Bronchial epithelial cell (primary cell): ENCODE measurements at places on chromosomes 12 and 14. TPM values are rescaled to one million over a fixed set of nuclear protein-coding genes. Genes with fewer than 3 reads are reported as not detected.

LRRC10 gene
- total RNA-seq: not detected in 2 replicates

SLC25A47 gene
- total RNA-seq: not detected in 2 replicates

NKX2-1 gene
- 4.1 and 6.6 TPM in 2 replicates for total RNA-seq

SYT1 gene
- total RNA-seq: 0.26 and 0.79 TPM in 2 replicates

ARF3 gene
- total RNA-seq: 30.0 and 38.7 TPM in 2 replicates

TMEM119 gene
- total RNA-seq: 0.79 TPM in 1 of 2 replicates, not detected in the other

ALG10 gene
- total RNA-seq: 2.6 and 6.0 TPM in 2 replicates

ARHGAP5 gene
- 139 and 150 TPM in 2 replicates for total RNA-seq

CMKLR1 gene
- total RNA-seq: not detected in 2 replicates

KRT81 gene
- total RNA-seq: 0.13 and 0.26 TPM in 2 replicates

PTPN6 gene
- 10.9 and 12.4 TPM in 2 replicates for total RNA-seq

SPATS2 gene
- total RNA-seq: 21.3 and 33.4 TPM in 2 replicates

NDUFA9 gene
- total RNA-seq: 31.6 and 36.9 TPM in 2 replicates

KRT83 gene
- total RNA-seq: 0.13 TPM in 1 of 2 replicates, not detected in the other

PCBP2 gene
- total RNA-seq: 128 and 133 TPM in 2 replicates

DNAH10 gene
- under 0.01 and 0.13 TPM in 2 replicates for total RNA-seq

MANSC4 gene
- total RNA-seq: not detected in 2 replicates

IAPP gene
- not detected in 2 replicates for total RNA-seq

C12orf54 gene
- total RNA-seq: 0.53 and 6.7 TPM in 2 replicates

ASCL4 gene
- total RNA-seq: not detected in 2 replicates

RNU4-1 gene
- under 0.01 and 564 TPM in 2 replicates for total RNA-seq

CLEC1B gene
- not detected in 2 replicates for total RNA-seq

RITA1 gene
- total RNA-seq: 14.6 and 17.6 TPM in 2 replicates

GPATCH2L gene
- 59.5 and 64.0 TPM in 2 replicates for total RNA-seq

EML1 gene
- 1.8 and 6.0 TPM in 2 replicates for total RNA-seq

NEUROD4 gene
- not detected in 2 replicates for total RNA-seq

RIMBP2 gene
- not detected in 2 replicates for total RNA-seq

LIN7A gene
- under 0.01 TPM in 1 of 2 replicates, not detected in the other for total RNA-seq

KERA gene
- not detected in 2 replicates for total RNA-seq

DPY19L2 gene
- total RNA-seq: under 0.01 and 0.13 TPM in 2 replicates

TMTC1 gene
- total RNA-seq: 4.5 and 9.1 TPM in 2 replicates

CAPZA3 gene
- 0.13 TPM in 1 of 2 replicates, not detected in the other for total RNA-seq

FIGNL2 gene
- total RNA-seq: not detected in 2 replicates

CLEC1A gene
- total RNA-seq: not detected in 2 replicates

ACOT4 gene
- 0.26 TPM in 2 replicates for total RNA-seq

ATP2A2 gene
- total RNA-seq: 125 and 173 TPM in 2 replicates

KRT78 gene
- total RNA-seq: 5.3 and 17.0 TPM in 2 replicates

OTUB2 gene
- 1.3 and 2.6 TPM in 2 replicates for total RNA-seq

C3AR1 gene
- total RNA-seq: not detected in 2 replicates

SLC35F4 gene
- not detected in 2 replicates for total RNA-seq

SLC5A8 gene
- under 0.01 TPM in 1 of 2 replicates, not detected in the other for total RNA-seq

CD27 gene
- total RNA-seq: not detected in 2 replicates

CBLN3 gene
- total RNA-seq: 0.38 and 0.53 TPM in 2 replicates

SRSF9 gene
- total RNA-seq: 325 and 349 TPM in 2 replicates

STAB2 gene
- not detected in 2 replicates for total RNA-seq

BHLHE41 gene
- 2.1 TPM in 1 of 2 replicates, not detected in the other for total RNA-seq

MLH3 gene
- 18.3 and 24.0 TPM in 2 replicates for total RNA-seq

CDCA4 gene
- total RNA-seq: 35.5 and 50.8 TPM in 2 replicates

GUCY2C gene
- total RNA-seq: not detected in 2 replicates

DHRS2 gene
- not detected in 2 replicates for total RNA-seq

MGAT4C gene
- under 0.01 and 0.26 TPM in 2 replicates for total RNA-seq
